ENCODE measurements at places on chromosomes 6 and 20.

- no peak for DNase-seq
Measured at GRCh38 chr6:119517428-119517827, 167.9 kb upstream of the MAN1A1 start.

GRCh38 chr6:77457720-77458349 is 5.5 kb downstream of the HTR1B start:
- DNase-seq: no peak

DNA sequence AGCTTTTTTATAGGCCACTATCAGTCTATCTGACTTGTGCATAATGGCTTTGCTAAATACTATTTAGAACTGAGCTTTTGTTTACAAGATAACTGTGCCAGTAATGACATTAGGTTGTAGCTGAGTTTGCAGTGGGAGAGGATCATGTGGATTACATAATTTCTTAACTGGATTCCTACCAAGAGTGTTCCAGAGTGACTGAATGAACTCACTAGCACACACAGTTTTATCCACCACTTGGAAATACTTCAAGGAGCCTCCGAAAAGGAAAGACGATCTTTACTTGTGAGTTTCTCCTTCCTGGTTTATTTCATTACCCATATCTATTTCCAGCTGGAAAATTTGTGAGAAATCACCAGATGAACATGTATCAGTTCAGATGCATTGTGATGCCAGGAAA is 10.9 kb upstream of the SYNE1 start:
- DNase-seq: no peak

DNA sequence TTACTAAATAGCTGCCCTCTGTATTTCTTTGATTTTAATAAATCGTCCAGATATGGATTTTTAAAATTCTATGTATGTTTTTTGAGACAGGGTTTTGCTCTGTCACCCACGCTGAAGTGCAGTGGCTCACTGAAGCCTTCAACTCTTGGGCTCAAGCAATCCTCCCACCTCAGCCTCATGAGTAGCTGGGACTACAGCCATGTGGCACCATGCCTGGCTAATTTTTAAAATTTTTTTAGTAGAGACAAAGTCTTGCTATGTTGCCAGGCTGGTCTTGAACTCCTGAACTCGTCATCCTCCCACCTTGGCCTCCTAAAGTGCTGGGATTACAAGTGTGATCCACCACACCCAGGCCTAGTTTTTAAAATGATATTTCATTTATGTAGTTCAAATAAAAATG is 47.4 kb upstream of the DDR1 start:
- DNase-seq: no peak

DNA sequence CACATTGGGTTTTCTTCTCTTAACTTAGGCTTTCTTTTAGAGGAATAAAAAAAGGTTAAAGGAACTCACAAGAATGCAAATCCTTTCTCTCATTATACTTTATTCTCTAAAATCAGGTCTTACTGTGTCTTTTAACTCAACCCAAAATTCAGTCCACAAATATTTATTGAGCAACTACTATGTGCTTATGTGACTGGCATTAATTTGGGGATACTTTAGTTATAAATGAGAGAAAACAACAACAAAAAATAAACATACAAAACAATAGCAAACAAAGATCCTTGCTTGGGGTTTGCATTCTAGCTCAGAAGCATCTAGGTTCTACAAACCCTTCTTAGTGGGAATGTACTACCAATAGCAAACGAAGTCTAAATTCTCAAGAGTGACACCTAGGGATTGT is 266.2 kb downstream of the UTRN start:
- DNase-seq: no peak

DNA sequence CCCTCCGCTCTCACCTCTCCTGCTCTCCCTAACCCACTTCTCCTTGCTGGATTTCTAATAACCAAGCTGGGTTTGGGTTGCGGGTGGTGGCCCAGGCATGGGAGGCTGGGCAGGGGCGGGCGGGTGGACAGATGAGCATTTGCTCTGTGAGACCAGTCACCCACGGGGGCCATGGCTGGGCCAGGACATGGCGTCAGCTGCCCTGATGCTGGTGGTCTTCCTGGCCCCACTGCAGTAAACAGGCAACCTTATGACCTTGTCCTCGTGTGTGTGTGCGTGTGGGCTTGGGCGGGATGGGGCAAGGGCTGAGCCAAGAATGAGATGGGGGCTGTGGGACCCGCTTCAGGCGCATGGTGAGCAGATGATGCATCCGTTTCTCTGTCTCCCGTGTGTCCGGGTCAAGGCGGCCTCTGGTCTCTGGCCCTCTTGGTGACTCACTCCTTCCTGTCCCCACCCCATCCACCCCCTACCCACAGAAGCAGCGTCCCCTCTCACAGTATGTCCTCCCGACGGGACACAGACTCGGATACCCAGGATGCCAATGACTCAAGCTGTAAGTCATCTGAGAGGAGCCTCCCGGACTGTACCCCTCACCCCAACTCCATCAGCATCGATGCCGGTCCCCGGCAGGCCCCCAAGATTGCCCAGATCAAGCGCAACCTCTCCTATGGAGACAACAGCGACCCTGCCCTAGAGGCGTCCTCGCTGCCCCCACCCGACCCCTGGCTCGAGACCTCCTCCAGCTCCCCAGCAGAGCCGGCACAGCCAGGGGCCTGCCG is 41.4 kb upstream of the MYL9 start:
- DNase-seq: no peak

DNA sequence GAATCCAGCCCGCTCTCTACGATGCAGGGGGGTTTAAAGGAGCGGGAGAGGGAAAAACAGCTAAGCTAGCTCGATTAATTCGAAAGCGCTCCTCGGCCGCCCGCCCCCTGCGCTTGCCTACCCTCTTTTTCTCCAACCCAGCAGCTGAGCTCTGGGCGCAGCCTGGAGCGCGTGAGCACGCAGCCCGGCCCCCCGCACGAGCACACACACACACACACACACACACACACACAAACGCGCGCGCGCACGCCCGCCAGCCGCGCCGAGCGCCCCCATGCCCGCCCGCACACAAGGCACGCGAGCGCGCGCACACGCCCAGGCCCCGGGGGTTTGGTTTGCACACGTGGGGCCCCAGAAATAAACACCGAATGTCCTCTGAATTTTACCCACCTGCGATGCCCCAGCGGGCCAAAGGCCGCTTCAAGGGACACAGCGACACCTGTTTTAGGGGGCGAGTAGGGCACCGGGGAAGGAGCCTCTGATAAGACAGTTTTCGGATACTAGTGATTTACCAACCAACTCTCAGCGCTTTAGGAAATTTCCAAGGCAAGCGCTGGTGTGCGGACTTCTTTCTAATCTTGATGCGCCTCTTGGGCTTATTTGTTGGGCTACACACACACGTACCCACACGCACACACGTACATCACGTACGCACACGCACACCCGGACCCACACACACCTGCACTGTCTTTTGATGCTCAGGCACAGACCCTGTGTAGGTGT is 802 bp upstream of the NRN1 start:
- DNase-seq: no peak

DNA sequence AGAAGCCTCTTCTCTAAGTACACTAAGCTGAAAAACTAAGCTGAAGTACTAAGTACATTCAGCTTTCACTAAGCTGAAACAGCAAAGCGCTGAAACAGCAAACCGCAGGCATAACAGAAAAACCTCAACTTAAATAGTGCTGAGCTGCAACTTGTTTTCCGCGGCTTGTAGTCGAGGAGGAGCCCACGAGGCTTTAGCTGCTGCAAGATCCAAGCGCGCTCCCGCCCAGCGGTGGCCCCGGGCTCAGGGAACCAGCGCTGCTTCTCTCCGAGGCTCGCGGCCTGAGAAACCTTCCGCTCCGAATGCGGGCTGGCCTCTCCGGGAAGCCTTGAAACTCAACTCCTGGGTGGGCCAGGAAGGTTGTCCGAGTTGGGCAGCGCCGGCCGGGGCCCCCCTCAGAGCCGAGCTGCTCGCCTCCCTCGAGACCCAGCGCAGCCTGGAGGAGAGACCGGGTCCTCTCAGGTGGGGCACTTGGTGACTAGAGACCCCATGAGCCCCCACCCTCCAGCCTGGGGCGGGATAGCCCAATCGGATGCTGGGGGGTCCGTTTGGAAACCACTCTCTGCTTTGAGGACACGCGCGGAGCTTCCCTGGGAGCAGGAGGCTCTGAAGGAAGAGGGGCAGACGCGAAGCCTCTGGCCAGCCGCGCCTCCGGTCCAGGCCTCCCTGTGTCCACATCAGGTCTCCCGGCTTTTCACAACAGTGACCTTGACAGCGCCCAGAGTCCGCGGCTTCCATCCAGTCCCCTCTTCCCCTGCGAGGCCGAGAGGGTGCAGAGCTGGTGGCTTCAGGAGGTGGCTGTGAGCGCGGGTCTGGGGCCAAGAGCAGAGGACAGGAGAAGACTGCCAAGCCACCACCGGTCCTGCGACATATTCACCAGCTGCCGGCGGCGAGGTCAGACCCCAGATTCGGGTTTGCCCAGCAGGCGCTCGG is 38.1 kb upstream of the HLA-E start:
- no peak for DNase-seq

DNA sequence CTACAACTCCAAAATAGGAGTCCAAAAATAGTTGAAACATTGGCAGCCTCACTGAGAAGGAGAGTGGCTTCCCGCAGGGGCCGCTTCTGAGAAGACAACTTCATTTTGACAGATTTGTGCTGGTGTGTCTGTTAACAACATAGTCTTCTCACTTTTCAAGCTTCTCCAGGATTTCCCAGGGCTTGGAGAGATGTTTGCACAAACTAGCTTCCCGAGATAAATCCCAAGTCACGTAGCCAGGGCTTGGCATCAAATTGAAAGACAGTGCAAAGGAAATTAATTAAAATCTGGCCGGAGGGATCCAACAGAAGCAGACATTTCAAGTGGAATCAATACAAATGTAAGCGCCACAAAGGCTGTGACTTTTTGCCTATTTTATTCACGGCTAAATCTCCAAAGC is 630.2 kb downstream of the DHX35 start:
- DNase-seq: no peak

DNA sequence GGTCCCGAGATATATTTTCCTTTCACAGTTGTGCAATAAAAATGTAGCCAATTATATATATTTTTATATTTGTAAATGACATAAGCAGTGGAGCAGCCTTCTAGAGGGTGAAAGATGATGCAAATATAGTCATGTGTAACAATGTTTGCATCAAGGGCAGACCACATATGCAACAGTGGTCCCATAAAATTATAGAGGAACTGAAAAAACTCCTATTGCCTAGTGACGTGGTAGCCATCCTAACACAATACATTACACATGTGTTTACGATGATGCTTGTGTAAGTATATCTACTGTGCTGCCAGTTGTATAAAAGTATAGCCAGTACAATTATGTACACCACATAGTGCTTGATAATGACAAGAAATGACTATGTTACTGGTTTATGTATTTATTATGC is 162.8 kb downstream of the ZFAND3 start:
- no peak for DNase-seq

DNA sequence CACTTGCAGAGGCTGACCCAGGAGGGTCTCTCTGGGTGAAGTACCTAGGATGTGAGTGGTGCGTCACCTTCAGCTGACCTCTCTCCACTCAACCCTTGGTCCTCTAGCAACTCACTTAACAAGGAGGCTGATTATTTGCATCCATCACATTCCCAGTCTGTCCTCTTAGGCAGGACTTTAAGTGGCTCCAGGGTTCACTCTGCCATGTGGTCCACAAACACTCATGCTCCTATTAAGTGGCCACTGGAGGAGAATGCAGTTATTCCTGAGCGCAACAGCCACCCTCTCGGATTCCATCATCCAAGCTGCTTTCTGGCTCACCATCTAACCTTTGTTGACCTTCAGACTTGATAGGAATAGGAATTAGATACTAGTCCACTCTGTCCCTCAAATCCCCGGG is 61.1 kb upstream of the SCAF8 start:
- DNase-seq: no peak

DNA sequence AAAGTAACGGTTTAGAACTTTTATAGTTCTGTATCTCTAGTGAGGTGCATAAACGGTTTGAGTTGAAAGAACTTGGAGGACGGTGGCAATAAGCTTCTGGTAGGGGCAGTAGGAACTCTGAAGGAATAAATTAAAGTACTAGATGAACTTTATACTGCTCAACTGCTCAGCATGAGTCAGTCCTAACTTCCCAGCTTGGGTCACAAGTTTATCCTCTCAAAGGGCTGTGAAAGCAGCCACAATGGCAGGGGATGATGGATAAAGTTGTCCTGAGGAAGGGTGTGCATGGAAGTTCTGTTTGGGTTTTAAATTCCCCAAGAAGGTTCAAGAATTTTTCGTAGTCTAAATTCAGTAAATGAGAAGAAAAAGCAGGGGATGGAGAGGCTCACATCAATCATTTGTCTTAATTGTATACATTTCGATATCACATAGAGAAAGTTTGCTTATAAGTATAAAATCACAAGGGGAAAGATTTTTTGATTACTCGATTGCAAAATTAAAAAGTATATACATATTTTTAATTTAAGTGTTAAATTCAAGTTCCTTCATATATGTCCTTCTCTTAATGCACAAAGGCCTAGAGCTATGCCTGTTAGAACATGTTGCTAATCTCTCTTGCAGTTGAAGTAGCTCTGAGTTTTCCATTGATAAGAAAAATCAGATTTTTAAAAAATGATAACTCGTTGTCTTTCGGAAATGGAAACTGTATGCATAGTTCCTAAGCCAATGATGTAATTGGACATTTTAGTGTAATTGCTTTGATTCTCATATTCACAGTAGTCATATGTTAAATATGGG is 55.3 kb upstream of the JAG1 start:
- DNase-seq: no peak

GRCh38 chr6:144190593-144190992 is 40.3 kb downstream of the STX11 start:
- no peak for DNase-seq

DNA sequence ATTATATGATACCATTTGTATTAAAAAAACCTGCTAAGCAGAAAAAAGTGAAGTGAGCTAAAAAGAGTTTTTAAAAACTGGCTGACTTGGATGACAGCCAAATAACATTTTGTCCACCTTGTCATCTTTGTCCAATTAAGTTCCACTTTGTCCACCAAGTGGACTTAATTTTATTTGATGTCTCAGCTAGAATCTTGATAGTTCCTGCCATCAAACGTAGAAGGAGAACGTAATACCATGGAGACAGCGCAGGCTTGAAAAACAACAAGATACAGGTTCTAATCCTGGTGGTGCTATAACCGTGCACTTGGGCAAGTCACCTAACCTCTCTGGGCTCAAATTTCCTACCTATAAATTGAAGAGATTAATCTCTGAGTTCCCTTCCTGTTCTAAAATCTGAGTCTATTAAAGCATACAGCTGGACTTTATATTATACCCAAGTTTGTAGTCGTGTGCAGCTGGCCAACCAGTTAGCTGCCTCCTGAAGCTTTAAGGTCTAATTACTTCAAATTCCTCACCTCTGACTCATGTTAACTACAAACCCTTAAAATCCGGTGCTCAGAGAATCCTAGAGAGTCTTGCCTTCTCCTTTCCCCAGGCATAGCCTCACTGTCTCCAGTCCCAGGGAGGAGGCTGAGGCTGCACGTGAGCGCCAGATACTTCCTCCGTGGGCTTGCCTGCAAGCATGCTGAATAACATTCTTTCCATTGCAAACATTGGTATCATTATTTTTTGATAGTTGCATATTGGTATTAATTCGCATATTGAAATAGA is 16.8 kb downstream of the TMEM244 start:
- DNase-seq: no peak

Data from memory B cell (primary cell).